ENCODE measurements at places on chromosomes 4 and X.

DNA sequence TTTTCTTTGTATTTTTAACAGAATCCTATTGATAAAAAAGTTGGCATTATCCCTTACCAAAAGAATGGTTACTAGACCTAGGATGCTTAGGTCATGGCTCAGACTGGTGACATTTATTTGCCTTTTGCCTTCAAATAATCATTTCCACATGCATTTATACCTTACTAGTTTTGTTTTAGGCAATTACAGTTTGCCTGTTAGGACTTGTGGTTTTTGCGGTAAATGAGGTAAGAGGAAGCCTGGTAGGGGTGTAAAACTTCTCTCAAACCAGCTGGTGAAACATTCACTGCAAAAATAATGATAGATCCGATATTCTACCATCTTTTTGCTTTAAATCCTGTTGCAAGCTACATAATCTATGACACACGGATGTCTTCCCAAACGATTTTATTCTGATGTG lies 12.1 kb downstream of the LAMP2 start:
- DNase-seq: no peak

DNA sequence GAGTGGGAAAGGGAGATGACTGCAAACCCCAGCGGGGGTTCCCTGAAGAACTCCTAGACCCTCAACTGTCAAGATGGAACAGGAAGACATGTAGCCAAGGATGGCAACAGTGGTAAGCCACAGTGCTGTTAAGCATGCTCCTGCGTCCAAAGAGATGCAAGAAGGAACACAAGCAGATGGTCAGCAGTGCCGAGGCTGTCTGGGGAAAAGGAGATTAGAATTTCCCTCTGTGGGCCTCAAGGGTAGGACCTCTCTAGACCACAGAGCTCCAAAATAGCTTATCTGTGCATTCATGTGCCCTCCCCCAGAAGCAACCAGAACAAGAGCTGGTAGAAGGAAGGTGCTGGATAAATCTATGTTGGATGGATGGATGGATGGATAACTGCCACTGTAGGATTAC lies 82.0 kb upstream of the CPEB2 start:
- no peak for DNase-seq

DNA sequence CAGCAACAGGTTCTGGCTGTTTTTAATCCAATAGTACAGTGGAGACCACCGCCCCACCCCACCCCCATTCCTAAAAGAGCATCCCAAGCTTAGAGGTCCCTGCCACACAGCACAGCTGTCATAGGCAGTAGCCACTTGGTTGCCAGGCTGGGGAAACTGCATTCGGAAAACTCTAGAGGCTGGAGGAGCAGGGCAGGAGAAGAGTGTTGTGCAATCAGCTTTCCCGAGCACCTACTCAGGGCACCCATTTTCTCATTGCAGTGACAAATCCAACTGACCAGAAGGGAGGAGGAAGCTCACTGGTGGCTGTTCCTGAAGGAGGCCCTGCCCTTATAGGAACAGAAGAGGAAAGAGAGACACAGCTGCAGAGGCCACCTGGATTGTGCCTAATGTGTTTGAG lies 1.1 kb downstream of the CXCL1 start:
- DNase-seq: no peak

- DNase-seq: no peak
Observed at GRCh38 chr4:185358959-185359358, 36.8 kb downstream of the LRP2BP start.

DNA sequence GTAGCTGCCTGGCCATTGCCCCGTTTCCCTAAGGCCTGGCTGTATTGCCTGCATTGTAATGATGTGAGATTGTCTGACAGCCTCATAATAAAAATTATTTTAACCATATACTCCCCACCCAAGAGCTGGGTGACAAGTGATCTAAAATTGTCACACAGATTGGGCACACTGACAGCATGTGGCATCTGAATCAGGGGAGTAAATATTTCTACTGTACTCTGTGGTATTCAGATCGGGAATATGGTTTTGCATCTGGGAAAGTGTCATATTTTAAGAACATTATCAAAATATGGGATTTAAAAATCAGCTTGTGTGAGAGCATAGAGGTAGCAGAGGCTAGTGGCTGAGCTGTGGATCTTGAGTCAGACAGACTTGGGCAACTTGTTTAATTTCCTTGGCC lies 135.8 kb upstream of the PDLIM3 start:
- no peak for DNase-seq

GRCh38 chr4:123844374-123844773 lies 447.8 kb downstream of the SPRY1 start:
- no peak for DNase-seq

- DNase-seq: no peak
Observed at GRCh38 chr4:83331956-83332355, 2.7 kb downstream of the HPSE start.

GRCh38 chr4:60216752-60217151 lies 983.4 kb upstream of the ADGRL3 start:
- DNase-seq: no peak

- no peak for DNase-seq
Observed at GRCh38 chr4:6011271-6011671, 7.0 kb downstream of the C4orf50 start.

DNA sequence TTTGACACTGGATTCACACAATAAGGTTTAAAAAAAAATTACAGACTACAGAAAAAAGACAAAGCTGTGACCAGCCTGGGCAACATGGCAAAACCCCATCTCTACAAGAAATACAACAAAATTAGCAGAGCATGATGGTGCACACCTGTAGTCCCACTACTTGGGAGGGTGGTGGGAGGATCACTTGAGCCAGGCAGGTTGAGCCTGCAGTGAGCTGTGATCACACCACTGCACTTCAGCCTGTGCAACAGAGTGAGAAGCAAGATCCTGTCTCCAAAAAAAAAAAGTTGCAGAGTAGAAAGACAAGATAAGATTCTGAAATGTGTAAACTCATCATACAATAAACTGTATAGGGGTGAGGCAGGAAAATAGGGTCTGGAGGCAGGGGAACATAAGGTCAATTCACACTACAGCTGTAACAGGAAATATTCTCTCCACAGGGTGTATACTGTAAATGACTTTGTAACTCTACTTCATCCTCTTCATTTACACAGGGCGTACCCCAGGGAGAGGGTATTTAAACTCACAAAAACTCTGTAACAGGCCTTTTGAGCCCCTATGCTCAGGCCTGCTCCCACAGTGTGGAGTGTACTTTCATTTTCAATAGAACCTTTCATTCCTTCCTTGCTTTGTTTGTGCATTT lies 112.6 kb upstream of the MAPK10 start:
- no peak for DNase-seq

- DNase-seq: no peak
Observed at GRCh38 chr4:16573206-16573605, 325.2 kb downstream of the LDB2 start.

- DNase-seq: no peak
Observed at GRCh38 chrX:23726191-23726590, 16.9 kb downstream of the ACOT9 start.

- DNase-seq: no peak
Observed at GRCh38 chr4:94880956-94881355, 123.2 kb downstream of the BMPR1B start.

GRCh38 chrX:38856670-38857265 lies 55.5 kb downstream of the MID1IP1 start:
- DNase-seq: no peak

GRCh38 chr4:130825284-130825683 lies 1729.3 kb downstream of the C4orf33 start:
- no peak for DNase-seq

GRCh38 chr4:25815586-25815985 lies 47.2 kb downstream of the SEL1L3 start:
- DNase-seq: no peak

- DNase-seq: no peak
Observed at GRCh38 chrX:16814597-16814996, 28.3 kb downstream of the TXLNG start.

DNA sequence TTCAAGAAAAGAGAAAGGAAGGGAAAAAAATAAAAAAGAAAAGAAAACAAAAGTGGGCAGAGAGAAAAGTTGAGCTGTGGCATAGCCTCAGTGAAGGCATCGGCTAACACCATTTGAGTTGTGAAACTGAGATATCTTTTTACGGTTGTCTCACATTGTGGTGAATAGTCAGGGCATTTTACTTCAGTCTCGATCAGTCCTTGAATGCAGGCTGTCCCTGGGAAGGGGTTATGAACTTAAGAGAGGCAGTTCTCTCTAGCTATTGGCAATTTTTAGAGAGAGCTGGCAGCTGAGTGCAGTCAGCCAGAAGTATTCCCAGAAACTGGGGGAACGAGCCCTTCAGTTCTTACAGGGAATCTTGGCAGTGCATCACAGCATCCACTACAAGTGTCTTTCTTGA lies 93.5 kb upstream of the SLC6A14 start:
- no peak for DNase-seq

GRCh38 chr4:151718984-151719955 lies 41.5 kb downstream of the GATB start:
- DNase-seq: no peak

- DNase-seq: no peak
Observed at GRCh38 chrX:147403040-147403439, 508.7 kb upstream of the FMR1 start.

- DNase-seq: no peak
Observed at GRCh38 chr4:69832326-69833030, 27.5 kb downstream of the SULT1E1 start.

GRCh38 chrX:9390121-9390520 lies 74.7 kb upstream of the TBL1X start:
- DNase-seq: no peak

DNA sequence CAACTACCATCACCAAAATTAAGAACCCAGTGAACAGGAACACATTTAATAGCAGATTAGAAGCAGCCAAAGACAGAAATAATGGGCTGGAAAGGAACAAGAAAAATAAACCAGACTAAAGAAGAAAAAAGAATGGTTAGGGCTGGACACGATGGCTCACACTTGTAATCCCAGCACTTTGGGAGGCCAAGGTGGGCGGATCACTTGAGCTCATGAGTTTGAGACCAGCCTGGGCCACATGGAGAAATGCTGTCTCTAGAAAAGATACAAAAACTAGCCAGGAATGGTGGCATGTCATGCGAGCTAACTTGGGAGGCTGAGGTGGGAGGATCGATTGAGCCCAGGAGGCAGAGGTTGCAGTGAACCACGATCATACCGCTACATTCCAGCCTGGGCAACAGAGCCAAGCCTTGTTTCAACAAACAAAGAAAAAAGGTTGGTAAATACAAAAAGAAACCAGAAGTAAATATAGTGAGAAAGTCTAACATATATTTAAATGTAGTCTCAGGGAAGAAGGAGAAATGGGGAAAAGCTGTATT lies 102.0 kb downstream of the AFAP1 start:
- DNase-seq: no peak

GRCh38 chr4:11623726-11624037 lies 195.0 kb upstream of the HS3ST1 start:
- DNase-seq: no peak

DNA sequence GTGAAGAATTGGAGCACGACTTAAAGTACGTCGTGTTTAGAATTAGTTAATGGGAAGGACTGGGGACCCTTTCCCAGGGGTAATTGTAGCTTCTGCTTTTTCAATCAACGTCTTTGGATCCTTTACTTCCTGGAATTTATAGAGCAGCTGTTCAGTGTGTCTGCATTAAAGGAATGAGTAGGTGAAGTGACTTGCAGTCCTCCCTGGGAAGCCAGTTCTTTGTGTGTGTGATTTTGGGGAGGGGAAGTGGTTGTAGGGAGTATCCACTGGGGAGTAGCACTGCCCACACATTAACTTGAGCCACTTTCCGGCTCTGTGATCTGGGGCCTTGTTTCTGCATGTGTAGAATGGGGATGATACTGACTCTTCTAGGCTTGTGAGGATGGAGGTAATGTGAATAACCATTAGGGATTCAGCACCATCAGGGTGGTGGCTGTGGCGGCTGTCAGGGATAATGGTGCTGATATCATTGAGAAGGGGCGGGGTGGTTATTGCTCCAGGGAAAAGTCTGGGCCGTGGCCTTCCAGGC lies 54.7 kb downstream of the TMEM131L start:
- no peak for DNase-seq

GRCh38 chr4:95830651-95831050 lies 9.2 kb upstream of the PDHA2 start:
- no peak for DNase-seq

DNA sequence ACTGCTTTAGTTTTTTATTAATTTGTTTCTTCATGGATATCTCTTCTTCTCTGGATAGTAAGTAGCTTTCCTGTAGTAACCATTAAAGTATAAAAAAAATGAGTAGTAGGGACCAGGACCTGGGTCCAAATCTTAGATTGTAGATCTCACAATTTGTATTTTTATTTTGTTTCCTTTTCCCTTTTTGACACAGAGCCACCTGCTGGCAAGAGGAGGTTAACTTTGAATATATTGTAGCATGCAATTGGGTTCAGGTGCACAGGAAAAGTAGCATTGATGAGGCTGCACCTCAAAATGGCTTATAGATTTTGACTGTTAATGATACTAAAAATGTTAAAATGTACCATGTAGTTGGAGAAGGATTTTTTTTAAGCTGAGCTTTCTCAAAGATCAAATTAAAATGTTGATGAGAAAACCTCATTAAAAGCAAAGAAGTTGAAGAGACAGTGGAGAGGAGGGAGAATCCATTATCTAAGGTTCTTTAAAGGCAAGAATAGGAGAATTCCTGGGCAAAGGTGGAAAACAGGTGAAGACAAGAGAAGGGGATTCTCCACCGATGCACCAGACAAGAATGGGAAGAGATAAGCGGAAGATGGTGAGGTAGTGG lies 48.3 kb upstream of the HPGDS start:
- DNase-seq: no peak

DNA sequence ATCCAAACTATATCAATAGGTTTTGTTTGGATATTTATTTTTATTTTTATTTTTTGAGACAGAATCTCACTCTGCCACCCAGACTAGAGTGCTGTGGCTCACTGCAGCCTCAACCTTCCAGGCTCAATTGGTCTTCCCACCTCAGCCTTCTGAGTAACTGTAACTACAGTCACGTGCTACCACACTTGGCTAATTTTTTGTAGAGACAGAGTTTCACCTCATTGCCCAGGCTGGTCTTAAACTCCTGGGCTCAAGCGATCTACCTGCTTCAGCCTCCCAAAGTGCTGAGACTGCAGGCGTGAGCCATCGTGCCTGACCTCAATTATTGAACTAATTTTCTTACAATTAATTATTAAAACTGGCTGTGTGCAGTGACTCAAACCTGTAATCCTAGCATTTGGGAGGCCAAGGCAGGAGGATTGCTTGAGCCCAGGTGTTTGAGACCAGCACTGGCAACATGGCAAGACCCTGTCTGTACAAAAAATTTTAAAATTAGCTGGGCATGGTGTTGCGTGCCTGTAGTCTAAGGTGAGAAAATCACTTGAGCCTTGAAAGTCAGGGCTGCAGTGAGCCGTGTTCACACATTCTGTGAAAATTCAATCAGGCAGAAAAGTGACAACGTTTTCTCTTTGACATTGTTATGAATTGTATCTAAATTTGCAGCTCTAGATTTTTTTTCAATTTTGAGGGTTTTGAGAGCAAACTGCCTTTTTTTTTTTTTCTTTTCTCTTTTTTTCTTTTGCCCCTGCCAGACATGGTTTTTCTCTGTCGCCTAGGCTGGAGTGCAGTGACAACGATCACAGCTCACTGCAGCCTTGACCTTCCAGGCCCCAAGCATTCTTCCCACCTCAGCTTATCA lies 66.0 kb downstream of the UBE2K start:
- no peak for DNase-seq

Measured in activated CD8-positive, alpha-beta memory T cell treated with anti-CD3 and anti-CD28 coated beads for 1 hour (primary cell).